ENCODE measurements at places on chromosomes 5 and 9. TPM values are rescaled to one million over a fixed set of nuclear protein-coding genes. Genes with fewer than 3 reads are reported as not detected.

Gene ANKRD20A1
- 1.1 TPM for total RNA-seq

Gene RRAGA
- total RNA-seq, result 48.1 TPM

Gene MCTP1
- 0.10 TPM for total RNA-seq

Gene MORN5
- total RNA-seq, result not detected

Gene POU5F2
- total RNA-seq, result 2.4 TPM

Gene SLCO4C1
- 0.95 TPM for total RNA-seq

Gene SLC36A1
- total RNA-seq, result 6.0 TPM

Gene ZNF618
- 0.02 TPM for total RNA-seq

Gene SHOC1
- total RNA-seq, result not detected

Gene FCN2
- total RNA-seq, result not detected

Gene WWC1
- total RNA-seq, result not detected

Gene IFNA13
- total RNA-seq, result not detected

Gene NTNG2
- total RNA-seq, result 10.1 TPM

Gene SLC34A3
- total RNA-seq, result not detected

Gene GFRA3
- total RNA-seq, result 0.17 TPM

Gene SLC6A7
- total RNA-seq, result not detected

Gene TAF11L10
- total RNA-seq, result not detected

Gene FOXD4L6
- total RNA-seq, result not detected

Gene FLT4
- total RNA-seq, result 0.32 TPM

Gene ANKRD18A
- 5.0 TPM for total RNA-seq

Gene ANKRD31
- 0.29 TPM for total RNA-seq

Gene HTR1A
- total RNA-seq, result not detected

Gene PITX1
- total RNA-seq, result 0.51 TPM

Gene TLN1
- 378 TPM for total RNA-seq

Gene PCAT7
- not detected for total RNA-seq

Gene TXNDC8
- total RNA-seq, result not detected

Gene ARHGEF37
- 0.47 TPM for total RNA-seq

Gene SLC22A4
- total RNA-seq, result 0.25 TPM

Gene FCN1
- total RNA-seq, result not detected

Gene CAMK4
- 80.6 TPM for total RNA-seq

Gene RASEF
- total RNA-seq, result not detected

Gene CDX1
- not detected for total RNA-seq

Gene GABRA1
- total RNA-seq, result not detected

Gene IRF1
- 545 TPM for total RNA-seq

Gene MEIKIN
- total RNA-seq, result not detected

Gene PCDHA13
- total RNA-seq, result not detected

Gene MYMK
- total RNA-seq, result not detected

Gene PKD2L2
- total RNA-seq, result not detected

Gene NTRK2
- total RNA-seq, result 1.5 TPM

Gene RGS3
- total RNA-seq, result 31.2 TPM

Gene ADAMTSL1
- not detected for total RNA-seq

Gene TAF11L5
- not detected for total RNA-seq

Gene CAVIN4
- total RNA-seq, result 0.12 TPM

Gene HAVCR2
- 215 TPM for total RNA-seq

Gene PCA3
- not detected for total RNA-seq

Gene TTC23L
- total RNA-seq, result not detected

Gene GFPT2
- total RNA-seq, result 0.39 TPM

Gene SAXO1
- not detected for total RNA-seq

Gene FBP2
- total RNA-seq, result not detected

Gene VCAN
- 1.0 TPM for total RNA-seq

Gene PIGO
- 31.2 TPM for total RNA-seq
